ENCODE measurements at places on chromosomes 7 and 10. TPM values are rescaled to one million over a fixed set of nuclear protein-coding genes. Genes with fewer than 3 reads are reported as not detected.

Gene NUTM2A
- total RNA-seq = 0.14 TPM

Gene FAM180A
- total RNA-seq = not detected

Gene HIP1
- total RNA-seq = 19.3 TPM

Gene FOXK1
- 11.8 TPM for total RNA-seq

Gene OR6B1
- total RNA-seq = not detected

Gene CYP26A1
- 2.9 TPM for total RNA-seq

Gene OR6V1
- not detected for total RNA-seq

Gene CUZD1
- 1.5 TPM for total RNA-seq

Gene CNNM1
- 22.7 TPM for total RNA-seq

Gene CDHR1
- not detected for total RNA-seq

Gene ADIRF
- not detected for total RNA-seq

Gene BAIAP2L1
- total RNA-seq = 53.9 TPM

Gene NEBL
- 6.4 TPM for total RNA-seq

Gene OR2A12
- total RNA-seq = not detected

Gene GPR37
- total RNA-seq = 0.36 TPM

Gene ANKRD61
- total RNA-seq = 0.75 TPM

Gene HOXA4
- 2.7 TPM for total RNA-seq

Gene SPACDR
- total RNA-seq = 0.68 TPM

Gene ASZ1
- not detected for total RNA-seq

Gene NFE2L3
- total RNA-seq = 8.6 TPM
